ENCODE measurements at places on chromosomes 7 and 10.

DNA sequence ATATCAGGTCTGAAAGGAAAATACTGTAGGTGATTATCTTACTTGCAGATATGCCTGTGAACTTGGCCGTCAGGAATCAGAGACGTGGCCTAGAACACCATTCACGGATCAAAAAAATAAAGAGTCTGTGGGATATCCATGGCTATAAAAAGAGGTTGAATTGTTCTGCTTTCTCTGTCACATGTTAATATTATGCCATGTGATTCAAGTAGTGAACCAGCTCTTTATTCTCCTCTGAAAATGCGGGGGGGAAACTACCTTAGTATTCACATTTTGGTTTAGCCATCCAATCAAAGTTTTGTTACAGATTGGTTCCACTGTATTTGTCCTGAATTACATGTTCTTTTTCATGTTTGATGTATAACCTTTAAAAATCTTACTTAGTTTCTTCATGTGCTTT is 120.5 kb downstream of the CCNY start:
- no peak for DNase-seq

DNA sequence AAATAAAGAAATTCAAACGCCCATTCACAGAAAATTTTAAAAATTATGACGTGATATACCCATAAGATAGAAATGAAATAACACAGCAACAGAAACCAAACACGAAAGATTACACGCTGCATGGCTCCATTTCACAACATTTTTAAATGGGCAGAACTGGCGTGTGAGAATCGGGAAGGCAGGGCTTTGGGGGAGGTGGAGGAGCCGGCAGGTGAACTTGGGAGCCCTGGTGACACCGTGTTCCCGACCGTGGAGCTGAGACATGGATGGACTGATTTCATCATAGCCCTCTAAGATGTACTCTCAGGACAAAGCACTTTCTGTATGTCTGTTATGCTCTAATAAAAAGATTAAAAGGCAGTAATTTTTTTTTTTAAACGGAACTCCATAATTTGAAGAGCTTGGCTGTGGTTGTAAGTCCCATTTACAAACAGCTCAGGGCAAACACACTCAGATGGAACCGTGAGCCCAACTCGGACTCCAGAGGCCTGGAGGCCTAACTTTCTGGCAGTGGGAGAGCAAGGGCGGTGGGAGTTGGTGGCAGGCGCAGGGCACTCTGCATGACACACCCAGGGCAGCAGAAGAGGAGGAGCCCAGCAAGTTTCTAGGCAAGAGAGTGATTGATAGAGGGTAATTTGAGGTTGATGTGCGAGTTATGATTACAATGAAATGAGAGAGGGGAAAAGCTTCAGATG is 203.4 kb downstream of the MAD1L1 start:
- no peak for DNase-seq

- no peak for DNase-seq
These were observed 136.1 kb upstream of the MYO3A start for GRCh38 chr10:25797888-25798429.

DNA sequence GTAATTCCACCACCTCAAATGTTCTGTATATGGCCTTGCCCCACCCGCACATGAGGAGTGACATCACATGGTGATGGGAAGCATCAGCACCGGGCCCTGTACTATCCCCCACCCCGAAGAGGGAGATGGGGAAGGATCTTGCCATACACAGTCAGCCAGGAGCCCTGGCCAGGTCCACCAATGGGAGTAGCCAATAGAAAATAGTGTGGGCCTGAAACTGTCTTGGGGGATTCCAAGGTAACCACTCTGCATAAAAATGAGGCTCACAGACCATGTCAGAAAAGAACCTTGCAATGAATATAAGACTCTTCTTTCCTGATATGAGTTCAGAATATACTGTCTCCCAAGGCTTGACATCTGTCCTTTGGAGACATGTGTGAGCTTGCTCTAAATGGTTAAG is 51.1 kb downstream of the ADRB1 start:
- no peak for DNase-seq
